ENCODE measurements at places on chromosomes 6 and 20.

- no peak for DNase-seq
Observed at GRCh38 chr20:17698384-17698783, 1.4 kb upstream of the BANF2 start.

DNA sequence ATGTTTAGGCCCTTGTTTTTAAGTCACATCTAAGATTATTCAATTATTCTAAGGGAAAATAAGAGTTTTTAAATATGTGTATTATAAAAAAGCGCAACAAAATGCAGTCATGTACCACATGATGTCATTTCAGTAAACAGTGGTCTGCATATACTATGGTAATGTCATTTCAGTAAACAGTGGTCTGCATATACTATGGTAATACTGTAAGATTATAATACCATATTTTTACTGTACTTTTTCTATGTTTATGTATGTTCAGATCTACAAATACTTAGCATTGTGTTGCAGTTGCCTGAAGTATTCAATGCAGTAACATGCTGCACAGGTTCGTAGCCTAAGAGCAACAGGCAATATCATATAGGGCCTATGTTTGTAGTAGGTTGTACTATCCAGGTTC is 21.4 kb downstream of the MEI4 start:
- DNase-seq: no peak

DNA sequence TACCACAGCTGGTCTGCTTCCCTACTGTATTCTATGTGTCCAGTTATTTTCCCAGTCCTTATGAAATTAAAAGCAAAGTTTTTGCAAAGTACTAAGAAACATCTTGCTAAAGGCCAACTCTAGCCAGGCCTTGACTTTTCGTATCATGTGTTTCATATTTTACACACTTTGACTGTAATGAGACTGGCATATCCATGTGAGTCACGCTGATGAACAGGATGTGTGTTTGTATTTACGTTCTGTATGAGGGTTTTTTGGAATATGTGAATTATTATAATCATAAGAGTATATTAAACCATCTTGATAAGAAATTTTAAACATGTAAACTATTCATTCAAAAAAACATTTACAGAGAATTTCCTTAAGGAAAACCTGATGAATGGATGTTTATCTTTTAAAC is 59.7 kb downstream of the EYA4 start:
- DNase-seq: no peak

DNA sequence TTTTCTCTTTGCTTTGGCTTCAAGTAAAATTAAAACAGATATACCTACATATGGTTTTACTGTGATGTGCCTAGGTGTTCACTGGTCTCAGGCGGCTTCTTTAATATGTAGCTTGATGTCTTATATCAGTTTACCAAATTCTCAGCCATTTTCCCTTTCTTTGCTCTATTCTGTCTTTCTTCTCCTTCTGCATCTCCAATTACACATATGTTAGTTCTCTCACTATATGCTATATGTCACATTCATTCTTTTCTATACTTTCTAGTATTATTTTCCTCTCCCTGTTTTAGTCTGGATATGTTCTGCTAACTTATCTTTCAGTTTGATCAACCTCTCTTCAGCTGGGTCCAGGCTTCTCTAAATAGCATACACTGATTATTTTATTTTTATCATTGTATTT is 14.4 kb upstream of the WFDC8 start:
- no peak for DNase-seq

DNA sequence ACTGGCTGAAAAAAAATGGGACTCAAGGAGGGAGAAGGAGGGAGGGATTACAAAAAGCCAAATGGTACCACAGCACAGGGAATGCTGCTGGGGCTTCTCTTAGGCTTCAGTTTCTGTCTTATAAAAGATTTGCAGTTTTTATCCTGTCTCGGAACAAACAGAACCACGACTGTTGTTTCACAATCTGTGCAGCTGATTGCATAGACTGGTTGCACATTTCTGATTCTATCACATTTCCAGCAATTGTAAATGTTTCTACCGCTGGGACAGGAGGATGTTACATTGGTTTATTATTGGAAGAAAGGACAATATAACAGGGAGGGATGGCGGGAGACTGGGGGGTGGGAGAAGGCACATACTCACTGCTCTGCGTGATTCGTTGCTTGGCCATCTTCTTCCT is 73.5 kb upstream of the ARID1B start:
- no peak for DNase-seq

- no peak for DNase-seq
Observed at GRCh38 chr20:10986586-10986985, 312.8 kb upstream of the JAG1 start.

Measured in stimulated activated CD4-positive, alpha-beta T cell treated with anti-CD3 and anti-CD28 coated beads, Interleukin-1b, Interleukin-23, amount 100 ng/mL, for 48 hours (primary cell).